ENCODE measurements at places on chromosomes 2 and 18. TPM values are rescaled to one million over a fixed set of nuclear protein-coding genes. Genes with fewer than 3 reads are reported as not detected.

Gene DNAJC5G
- total RNA-seq: not detected

Gene COL4A3
- 0.90 TPM for total RNA-seq

Gene PIK3C3
- 15.0 TPM for total RNA-seq

Gene EVA1A
- 7.7 TPM for total RNA-seq

All from A549 treated with dexamethasone at 1 μM for 4 hours (cell line).